ENCODE measurements at places on chromosomes 6 and 20. TPM values are rescaled to one million over a fixed set of nuclear protein-coding genes. Genes with fewer than 3 reads are reported as not detected.

The PSORS1C2 gene
- not detected for total RNA-seq

The CCN2 gene
- total RNA-seq = 25.3 TPM

The B3GAT2 gene
- not detected for total RNA-seq

The EPHA7 gene
- under 0.01 TPM for total RNA-seq

The PRR18 gene
- not detected for total RNA-seq

The OLIG3 gene
- total RNA-seq = not detected

The LTB gene
- total RNA-seq = not detected

The CHRNA4 gene
- not detected for total RNA-seq
